ENCODE measurements at places on chromosomes 7 and 10.

DNA sequence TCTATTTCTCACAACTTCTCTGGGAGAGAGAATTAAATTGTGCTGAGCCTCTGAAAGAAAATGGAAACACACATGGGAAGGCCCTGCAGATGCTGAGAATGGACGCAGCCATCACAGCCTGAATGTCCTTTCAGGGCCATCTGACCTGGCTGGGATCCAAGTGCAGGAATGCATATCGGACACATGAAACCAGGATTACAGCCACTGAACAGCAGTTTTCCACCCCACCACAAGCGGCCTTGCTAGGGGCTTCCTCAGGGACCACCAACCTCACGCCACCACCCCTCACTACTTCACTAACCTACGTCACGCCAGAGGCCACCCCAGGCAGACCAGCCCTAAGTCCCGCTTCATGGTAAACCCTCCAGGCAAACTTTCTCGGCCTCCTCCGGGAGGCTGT lies 103.3 kb downstream of the DIP2C start:
- no peak for DNase-seq

- no peak for DNase-seq
Measured at GRCh38 chr10:8289186-8289924, 234.9 kb downstream of the GATA3 start.

GRCh38 chr10:77290528-77291155 lies 347.0 kb downstream of the KCNMA1 start:
- DNase-seq, result no peak

DNA sequence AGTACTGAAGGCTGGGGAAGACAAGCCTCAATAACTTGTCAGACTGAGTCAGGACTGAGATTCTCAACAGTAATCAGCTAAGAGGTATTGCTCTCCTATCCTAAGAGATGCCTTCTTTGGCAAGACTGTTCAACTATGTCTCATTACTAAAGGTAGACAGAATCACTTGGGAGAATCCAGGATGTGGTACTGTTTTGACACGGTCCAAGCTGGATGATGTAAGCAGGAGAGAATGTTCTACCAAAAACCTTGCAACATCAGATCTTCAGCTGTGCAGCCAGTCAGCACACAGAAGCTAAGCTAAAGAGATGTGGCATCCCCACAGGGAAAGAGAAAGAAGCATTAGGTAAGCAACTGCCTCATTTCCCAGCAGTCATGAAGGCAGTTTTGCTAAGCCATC lies 391.4 kb downstream of the NRG3 start:
- DNase-seq, result no peak

- DNase-seq, result no peak
Measured at GRCh38 chr7:15131661-15132060, 229.1 kb upstream of the DGKB start.

DNA sequence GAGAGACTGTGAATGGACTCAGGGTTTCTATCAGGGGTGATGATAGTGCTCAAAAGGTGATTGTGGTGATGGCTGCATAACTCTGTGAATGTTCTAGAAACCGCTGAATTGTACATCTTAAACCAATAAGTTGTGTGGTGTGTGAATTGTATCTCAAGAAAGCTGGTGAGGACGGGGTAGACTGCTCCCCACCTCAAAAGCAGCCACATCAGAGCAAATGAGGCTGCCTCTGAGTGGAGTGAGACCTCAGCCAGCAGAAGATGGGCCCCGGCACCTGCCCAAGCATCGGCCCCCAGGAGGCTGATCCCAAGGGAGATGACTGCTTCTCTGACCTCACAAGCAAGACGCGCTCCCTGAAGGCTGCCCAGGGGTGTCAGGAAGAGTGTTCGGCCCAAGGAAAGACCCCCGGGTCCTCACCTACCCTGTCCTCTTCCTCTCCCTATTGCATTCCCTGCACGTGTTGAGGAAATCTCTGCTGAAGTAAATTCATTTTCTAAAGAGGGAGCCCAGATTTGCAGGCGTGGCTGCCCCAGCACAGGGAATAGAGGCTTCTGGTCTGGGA lies 279.3 kb upstream of the SHH start:
- DNase-seq, result no peak

- DNase-seq, result peak; percentile 53
Measured at GRCh38 chr7:115229401-115230105, 307.7 kb downstream of the MDFIC start.

DNA sequence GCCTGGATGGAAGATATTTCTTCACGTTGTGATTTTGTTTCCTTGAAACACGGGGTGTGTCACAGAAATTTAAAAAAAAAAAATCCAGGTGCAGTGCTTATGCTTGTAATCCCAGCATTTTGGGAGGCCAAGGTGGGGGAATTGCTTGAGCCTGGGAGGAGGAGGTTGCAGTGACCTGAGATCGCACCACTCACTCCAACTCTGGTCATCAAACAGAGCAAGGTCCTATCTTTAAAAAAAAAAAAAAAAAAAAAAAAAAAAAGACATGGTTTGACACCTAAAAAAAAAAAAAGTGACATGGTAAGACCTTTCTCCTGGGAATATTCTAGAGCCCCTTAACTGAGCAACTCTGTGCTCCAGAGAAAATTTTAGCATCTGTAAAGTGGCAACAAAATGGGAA lies 9.0 kb upstream of the LRRC4 start:
- no peak for DNase-seq

DNA sequence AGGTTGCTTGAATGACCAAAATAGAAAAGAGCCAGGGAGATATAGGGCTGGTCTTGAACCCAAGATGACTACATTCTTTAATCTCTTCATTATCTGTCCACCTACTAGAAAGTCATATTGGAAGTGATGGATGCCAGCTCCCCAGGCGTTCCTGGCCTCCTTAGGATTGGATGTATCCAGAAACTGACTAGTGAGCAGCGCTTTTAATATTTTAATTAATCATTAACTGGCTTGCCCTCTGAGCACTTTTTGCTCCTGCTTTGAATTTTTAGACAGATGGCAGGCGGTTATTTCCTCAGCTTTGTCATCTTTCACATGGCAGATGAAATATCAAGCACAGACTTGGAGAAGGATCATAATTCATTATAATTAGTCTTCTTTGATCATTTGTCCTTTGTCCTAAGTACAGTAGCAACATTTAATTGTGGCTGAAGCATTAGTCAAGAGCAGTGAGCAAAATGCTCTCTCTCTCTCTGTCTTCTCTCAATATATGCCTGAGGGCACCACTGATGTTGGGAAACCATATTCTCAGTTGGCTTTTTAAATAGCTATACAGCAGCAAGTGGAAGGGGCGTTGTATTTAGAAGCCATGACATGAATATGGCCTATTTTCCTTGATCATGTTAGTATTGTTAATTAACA lies 588.0 kb downstream of the NRG3 start:
- no peak for DNase-seq

DNA sequence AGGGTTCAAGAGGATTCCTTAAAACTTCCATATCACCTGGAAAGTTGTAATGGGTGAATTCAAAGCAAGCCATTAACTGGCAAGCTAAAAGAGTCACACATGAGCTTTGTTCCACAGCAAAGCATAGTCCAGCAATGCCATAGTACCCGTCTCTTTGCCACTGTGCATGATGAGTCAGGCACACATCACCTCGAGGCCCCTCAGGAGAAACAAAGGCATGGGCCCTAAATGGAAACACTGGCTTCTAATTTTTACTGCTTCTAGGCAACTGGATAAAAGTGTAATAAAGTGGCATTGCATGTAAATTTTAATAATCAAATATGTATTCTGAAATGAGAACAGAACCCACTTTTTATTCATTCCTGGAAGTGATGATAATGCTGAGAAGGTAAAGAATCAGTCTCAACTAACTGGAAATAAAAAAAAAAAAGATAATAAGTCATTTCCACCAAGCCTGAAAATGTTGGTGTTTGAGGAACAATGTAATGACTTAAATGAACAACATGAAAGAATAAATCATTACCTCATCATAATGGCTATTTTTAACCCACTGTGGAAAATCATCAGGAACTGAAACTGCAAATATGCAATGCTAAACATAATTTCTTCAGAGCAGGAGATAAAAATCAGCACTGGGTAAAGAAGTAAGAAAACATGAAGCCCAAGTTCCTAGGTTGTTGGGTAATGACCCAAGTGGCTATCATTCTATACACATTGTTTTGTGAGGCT lies 104.9 kb downstream of the CDK6 start:
- DNase-seq, result no peak

GRCh38 chr7:30237271-30237695 lies 47.1 kb upstream of the ZNRF2 start:
- DNase-seq, result no peak

- DNase-seq, result no peak
Measured at GRCh38 chr10:84077768-84078167, 61.5 kb upstream of the GHITM start.

- DNase-seq, result no peak
Measured at GRCh38 chr7:19405541-19405940, 260.3 kb upstream of the FERD3L start.

DNA sequence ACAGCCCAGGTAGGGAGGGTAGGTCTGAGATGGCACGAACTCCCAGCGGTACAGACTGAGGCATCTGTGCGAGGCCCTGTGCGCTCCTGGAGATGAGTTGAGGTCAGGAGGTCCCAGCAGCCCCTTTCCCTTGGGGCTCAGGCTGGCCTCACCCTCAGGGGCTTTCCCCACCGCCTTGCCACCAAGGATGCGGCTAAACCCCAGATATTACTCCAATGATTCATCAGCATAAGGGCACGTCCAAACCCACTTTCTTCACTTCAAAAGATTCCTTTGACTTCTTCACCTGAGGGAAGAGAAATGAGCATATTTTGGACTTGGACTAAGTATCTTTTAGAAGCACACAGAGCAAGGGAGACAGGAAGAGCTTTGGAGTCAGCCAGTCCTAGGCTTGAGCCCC lies 20.3 kb downstream of the UROS start:
- no peak for DNase-seq

DNA sequence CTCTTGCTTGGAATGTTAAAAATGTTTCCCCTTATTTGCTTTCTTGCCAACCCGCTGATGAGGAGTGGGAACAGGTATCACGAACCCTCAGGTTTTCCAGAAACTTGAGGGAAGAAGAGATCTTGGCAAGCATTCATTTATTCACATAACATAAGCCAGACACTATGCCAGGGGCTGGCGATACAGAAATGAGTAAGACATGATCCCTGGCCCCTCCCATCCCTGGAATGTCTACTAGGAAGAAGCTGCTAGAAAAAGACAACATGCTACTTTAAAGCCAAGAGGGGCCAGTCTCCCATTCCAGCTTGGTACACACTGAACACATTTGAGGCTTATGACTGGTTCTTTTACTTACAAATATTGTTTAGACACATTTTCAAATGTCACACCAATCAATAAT lies 26.4 kb downstream of the SLC35B4 start:
- DNase-seq, result no peak

DNA sequence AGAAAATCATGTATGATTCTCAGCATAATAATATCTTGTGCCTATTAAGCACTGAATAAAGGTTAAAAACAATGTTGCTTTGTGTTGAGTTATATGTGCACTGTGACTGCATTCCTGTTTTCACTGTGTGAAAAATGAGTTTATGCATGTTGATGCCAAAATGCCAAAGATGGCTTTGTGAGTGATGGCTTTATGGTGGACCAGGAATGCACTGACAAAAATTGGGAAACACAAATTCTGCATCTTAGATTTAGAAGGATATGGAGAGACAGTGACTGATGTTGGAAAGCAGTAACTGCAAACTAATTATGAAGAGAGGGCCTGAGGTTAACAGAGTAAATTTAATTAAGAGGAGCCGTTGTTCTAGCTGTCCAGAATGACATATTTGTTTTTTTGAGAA lies 440.4 kb downstream of the KIF20B start:
- no peak for DNase-seq

DNA sequence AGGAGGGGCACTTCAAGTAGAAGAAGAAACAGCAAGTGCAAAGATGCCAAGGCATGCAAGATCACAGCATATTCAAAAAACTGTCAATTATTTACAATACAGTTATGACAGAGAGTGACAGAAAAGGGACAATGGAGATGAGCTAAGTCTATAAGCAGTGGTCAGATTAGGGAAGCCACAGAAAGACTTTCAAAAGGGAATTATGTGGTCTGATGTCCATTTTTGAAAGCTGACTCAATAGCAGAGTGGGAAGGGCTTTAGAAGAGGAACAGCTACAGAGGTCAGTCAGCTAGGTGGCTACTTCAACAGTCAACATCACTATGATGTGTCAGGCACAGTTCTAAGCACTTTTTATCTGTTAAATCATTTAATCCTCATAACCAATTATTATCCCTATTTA lies 45.2 kb upstream of the SPOCK2 start:
- DNase-seq, result no peak

DNA sequence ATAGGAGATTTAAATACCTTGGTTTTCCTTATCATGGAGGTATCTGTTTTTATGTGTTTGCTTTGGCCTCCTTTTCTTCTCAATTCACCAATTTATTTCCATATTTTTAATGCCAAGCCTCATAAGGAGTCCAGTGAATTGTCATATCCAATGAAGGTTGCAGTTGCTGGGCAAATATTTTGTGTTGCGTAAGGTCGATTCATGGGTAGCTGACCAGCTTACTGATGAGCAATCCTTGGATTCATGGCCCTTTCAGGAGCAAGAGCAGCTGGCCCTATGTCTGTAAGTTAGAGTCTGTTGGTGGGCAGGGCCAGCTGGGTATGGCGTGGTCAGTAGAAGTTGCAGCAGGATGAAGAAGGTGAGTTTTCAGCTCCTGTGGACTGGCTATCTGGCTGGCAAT lies 182.9 kb downstream of the PFKFB3 start:
- DNase-seq, result no peak

DNA sequence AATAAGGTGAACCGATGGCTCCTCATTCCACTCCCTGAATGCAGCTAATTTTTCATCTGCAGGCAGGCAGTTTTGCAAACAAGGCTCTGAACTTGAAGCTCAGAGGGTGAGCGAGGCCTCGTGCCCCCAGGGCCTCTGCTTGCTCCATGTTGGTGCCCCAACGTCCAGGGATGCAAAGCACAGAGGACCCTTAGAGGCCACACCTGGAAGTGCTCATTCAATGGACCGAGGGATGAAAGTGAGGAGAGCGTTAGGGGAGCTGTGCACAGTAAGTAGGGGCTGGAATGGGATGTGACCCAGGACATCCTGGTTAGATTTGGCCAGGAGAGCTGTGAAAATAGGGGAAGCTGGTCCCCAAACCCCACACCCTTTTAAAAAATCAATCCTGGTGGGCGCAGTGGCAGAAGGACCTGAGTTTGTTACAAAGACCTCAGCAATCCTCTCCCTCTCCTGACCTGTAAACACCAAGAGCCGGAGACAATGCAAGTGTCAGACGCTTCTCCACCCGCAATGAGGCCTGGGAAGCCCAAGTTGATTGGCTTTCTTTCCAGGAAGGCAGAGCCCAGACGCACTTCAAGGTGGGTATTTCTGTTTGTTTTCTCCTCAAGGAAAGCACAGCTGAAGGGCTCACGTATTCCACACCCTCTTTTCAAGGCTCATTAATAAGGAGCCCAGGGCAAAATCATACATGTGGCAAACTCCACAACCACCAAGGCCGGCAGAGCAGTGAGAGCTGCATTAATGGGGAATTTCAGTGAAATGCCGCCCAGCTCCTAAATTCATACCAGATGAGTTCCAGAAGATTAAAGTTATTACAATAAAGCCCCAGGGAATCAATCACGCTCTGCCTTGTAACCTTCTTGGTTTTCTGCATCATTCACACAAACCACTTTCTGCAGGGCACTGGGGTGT lies 14.1 kb upstream of the CXCL12 start:
- no peak for DNase-seq

GRCh38 chr10:104892879-104893617 lies 252.0 kb downstream of the SORCS3 start:
- no peak for DNase-seq
